ENCODE measurements at places on chromosomes 12 and 14.

- DNase-seq, result no peak
These were observed 141.3 kb upstream of the RASSF8 start for GRCh38 chr12:25817166-25817565.

DNA sequence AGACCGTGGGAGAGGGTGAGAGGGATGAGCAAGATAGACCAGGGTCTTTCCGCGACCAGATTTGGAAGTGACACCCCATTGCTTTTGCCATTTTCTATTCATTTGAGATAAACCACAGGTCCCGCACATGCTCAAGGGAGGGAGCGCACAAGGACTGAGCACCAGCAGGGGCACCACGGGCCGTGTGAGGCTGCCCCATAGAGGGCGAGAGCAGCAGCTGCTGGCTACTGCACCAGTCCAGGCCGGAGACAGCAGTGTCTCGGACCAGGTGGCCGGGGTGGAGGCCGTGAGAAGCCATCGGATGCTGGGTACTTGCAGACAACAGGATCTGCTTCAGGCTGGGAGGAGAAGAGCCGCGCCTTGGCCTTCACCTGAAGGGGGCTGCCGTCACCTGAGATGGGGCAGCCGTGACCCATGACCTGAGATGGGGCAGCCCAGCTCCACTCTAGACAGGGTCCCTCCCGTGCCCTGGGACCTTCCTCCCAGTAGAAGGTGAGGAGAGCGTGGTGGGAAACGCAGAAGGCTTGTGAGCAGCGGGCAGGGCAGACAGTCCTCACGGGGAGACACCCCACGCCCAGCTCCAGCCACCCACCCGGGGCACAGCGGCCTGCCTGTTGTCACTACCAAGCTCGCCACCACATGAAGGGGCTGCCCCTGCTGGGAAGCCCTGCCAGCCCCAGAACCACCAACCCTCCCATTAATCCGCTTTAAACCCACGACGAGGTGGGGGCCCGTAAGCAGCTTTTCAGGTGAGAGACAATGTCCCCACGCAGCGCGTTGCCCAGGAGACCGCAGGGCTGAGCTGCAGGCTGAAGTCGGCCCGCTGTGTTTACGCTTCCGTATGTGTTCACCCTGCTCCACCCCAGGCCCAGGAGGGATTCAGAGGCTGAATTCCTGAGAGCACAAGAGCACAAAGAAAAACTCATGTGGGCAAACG lies 61.7 kb upstream of the FBRSL1 start:
- no peak for DNase-seq

DNA sequence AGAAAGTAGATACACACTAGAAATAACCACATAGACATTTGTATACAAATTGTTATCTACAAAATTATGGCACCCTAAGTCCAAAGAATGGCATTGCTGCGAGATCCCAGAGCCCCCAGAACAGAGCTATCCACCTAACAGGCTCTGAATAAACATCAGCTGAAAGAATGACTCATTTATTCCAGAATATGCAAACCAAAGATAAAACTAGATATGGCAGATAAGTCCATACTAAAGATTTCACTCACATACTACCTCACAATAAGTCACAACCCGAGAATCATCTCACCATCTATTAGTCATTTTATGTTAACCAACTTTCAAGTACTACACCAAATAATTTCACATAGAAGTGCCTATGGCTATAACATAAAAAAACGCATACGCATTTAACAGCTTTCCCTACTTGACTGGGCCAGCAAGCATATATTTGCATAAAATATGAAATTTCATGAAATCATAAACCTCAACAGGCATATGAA lies 5.6 kb downstream of the CNIH1 start:
- DNase-seq, result no peak

GRCh38 chr14:54591866-54592265 lies 24.9 kb downstream of the SAMD4A start:
- DNase-seq, result no peak

GRCh38 chr12:96156211-96156610 lies 38.0 kb upstream of the ELK3 start:
- no peak for DNase-seq

GRCh38 chr12:28711421-28711820 lies 437.7 kb upstream of the FAR2 start:
- no peak for DNase-seq
